ENCODE measurements at places on chromosomes 1 and 21.

- peak; percentile 90 for DNase-seq
Observed at GRCh38 chr1:53367503-53368313, 39.8 kb upstream of the LRP8 start.

DNA sequence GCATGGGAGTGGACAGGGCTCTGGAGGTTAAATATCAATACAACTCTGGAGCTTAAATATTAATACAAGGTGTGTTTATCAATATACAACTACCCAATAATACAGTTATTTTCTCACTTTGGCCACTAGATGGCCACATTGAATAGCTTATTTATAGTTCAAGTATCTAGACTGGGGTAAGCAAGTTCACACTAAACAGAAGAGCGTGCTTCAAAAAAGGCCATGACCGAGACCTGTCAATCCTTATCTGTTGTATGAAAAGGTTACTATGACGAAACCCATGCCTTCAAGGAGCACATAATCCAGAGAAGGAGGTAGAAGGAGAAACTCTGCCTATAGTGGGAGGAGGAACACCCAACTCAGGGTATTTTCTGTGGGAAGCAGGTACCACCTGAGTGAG is 29.1 kb downstream of the CHML start:
- peak; percentile 70 for DNase-seq

DNA sequence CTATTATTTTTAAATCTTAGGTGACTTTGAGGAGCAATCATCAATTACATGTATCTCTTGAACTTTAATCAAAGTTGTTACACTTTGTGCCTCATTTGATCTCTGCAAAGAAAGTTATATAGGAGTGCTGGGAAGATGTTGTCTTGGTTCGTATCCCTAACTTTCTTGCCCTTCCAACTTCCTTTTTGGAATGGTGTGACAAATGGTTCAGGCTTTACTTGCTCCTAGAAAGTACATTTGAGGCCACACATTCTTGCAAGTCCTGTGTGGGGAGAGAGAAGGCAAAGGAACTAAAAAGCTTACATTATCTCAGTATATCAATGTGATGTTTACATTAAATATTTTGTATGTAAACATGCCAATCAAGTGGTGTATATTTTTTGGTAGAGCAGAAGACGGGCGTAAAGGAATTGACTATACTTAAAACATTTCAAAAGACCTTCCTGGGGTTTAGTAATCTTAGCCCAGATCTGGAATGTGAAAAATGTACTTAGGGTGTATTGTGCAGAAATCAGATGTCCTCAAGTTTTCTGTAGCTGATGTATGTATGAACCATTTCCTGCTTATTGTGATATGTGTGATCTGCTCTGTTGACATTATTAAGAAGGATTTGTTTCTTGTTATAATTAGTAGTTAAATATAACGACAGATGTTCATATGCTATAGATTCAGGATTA is 59.2 kb downstream of the USP25 start:
- DNase-seq = no peak

- no peak for DNase-seq
Observed at GRCh38 chr1:198809247-198809646, 170.4 kb downstream of the PTPRC start.

DNA sequence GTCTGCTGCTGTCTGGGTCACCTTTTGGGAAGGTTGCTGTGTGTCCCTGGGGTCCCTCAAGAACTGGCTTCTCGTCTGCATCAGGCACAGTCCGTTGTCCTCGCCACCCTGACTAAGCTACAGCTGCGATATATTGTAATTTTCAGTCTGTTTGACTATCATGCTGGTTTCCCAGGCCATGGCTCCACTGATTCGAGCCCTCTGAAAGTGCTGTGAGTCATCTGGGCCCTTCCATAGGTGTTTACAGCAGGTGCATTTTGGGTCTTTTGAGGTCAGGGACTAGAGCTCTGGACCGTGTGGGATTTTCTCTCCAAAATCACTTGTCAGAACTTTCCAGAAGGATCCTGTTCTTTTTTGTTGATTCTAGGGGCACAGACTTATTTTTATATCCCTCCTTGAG is 52.8 kb downstream of the SPSB1 start:
- DNase-seq = no peak

DNA sequence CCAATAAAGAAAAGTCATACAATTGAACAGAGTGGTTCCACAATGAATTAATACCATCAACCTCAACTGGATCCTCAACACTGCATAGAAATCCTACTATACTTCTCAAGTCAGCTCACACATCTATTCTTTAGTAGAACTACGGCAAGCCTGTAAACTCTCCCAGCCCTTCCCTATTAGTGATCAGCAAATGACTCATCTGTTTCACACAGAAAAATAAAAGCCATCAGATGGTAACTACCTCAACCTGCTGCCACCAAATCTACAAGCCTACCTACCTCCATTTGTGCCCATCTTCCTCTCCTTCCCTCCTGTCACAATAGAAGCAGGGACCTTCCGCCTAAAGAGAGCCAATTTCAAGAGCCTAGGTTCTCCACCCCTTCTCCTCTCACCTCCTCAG is 63.6 kb downstream of the DMAP1 start:
- DNase-seq = peak; percentile 3

DNA sequence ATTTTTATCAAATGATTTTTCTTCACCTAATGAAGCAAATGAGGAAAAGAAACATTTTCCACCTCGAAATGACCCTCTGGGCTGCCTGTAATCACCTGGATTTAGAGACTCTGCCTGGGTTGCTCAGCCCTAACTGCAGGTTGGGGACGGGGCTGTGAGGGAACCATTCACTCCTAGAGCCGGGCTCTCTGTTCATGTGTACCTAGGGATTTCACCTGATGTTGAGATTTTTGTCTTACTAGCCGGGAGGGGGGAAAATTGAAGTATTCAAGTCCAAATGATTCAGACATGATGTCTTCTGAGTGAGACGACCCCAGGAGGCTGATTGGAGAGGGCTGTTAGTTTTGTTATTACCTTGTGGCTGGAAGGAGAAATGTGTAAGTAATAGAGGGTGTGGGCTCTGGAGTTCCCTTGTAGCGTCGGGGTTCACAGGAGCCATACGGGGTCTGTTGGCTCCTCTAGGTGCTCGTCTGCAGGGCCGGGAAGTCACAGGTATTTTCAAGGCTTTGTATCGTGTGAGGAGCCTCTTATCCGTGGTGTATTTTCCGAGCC is 42.3 kb upstream of the PWP2 start:
- no peak for DNase-seq

GRCh38 chr1:202628646-202629215 is 81.5 kb downstream of the SYT2 start:
- DNase-seq = no peak

- no peak for DNase-seq
Observed at GRCh38 chr1:22618056-22618455, 18.4 kb upstream of the C1QA start.

Data from NB4 (cell line).